ENCODE measurements at places on chromosomes 7 and 10.

GRCh38 chr10:31758495-31758894 lies 170.1 kb downstream of the ARHGAP12 start:
- no peak for DNase-seq

DNA sequence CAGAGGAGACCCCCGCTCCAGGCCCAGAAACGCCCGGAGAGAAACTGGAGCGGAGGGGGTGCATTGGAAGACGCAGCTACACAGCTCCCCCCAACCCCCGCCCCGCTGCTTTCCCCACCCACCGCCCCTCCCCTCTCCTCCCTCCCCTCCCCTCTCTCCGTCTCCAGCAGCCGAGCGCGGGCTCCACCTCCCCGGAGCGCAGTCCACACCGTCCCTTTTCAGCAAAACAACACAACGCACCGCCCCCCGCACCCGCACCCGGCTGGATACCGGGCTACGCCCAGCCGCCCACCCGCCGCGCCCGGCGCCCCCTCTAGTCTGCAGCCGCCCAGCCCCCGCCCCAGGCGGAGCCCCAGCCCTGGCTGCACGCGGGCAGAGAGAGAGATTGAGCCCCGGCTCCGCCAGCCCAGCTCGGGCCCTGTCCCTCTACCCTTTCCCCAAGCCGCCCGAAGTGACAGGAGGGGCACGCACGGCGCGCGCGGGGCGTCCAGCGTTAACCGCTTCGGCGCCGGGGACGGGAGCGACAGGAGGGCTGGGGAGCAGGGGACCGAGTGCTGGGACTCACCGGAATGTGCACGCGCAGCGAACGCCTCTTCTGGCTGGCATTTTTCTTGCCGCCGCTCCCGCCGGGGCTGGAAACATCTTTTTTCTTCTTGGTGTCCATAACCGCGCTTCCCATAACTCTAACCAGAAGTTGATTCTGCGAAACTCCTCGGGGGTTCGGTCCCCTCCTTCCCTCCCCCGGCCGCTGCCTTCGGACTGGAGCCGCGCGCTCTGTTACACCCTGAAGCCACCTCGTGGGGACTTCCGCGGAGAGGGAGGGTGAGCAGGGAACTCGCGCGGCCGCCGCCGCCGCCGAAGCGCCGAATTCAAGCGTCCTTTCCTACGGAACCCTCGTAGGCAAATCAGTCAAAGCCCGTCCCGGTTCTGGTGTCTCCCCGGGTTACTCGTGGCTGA lies 695 bp downstream of the PRKAG2 start:
- DNase-seq = peak; percentile 84

DNA sequence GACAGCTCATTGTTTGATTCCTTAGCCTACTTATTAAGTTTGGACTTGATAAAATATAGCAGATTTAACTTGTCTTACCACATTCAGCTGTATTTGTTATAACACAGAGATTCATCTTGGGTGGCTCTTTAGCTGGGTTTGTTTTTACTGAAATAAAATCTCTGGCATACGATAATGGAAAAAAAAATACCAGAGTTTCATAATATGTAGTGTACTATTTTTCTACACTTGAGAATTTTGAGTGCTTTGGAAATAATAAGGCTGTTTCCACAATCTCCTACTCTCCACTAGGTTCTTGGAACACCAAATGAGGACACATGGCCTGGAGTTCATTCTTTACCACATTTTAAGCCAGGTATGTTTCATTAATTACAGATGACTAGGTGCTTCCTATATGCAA lies 218.6 kb upstream of the FZD1 start:
- DNase-seq = no peak

GRCh38 chr10:77315496-77316129 lies 322.0 kb downstream of the KCNMA1 start:
- no peak for DNase-seq

GRCh38 chr10:129869596-129870473 lies 94.2 kb downstream of the EBF3 start:
- DNase-seq = no peak

DNA sequence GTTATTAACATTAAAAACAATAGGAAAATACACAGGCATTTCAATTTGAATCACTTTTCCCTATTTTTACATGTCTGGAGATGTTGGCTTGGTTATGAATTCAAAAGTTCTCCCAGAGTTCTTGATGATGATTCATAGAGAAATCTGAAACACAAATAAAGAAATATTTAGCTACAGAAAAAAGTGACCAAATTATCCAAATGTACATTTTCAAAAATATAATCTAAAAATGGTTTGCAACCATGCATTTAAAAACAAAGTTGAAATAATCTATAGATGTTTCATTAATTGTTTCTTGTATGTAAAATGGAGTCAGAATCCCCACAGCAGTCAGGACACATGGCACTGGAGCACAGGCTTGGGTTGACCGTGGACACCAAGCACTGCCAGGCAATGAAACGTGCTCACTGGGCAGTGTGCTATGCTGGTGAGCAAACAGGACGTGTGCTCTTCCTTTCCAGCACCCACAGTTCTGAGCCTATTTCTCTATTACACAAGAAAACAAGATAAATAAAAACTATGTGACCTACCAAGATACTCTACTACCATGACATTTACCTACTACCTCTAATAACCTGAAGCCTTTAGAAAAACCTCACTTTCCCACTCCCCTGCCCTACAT lies 44.1 kb upstream of the PTPRN2 start:
- no peak for DNase-seq

DNA sequence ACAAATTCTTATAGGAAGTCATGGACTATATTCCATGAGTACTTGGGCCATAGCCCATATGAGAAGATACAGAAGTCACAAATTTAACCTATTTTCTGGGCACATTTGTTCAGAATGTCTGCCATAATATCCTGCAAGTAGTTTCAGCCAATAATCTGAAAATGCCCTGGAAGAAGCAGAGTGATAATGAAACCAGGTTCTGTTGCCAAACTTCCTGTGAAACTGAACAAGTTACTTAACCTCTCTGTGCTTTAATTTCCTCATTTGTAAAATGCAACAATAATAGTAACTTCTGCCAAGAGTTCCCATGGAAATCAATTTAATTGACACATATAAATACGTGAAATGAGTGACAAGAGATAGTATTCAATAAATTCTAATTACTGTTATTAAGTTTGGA lies 88.8 kb downstream of the SEMA3C start:
- no peak for DNase-seq

All from prostate gland (tissue), 2 donors.